ENCODE measurements at places on chromosomes 7 and 10. TPM values are rescaled to one million over a fixed set of nuclear protein-coding genes. Genes with fewer than 3 reads are reported as not detected.

ERVW-1 gene
- total RNA-seq: not detected

PDE6C gene
- total RNA-seq: not detected

LDB3 gene
- total RNA-seq: 0.25 TPM

TMEM60 gene
- 8.9 TPM for total RNA-seq

SLC26A3 gene
- total RNA-seq: not detected

CASP7 gene
- 2.0 TPM for total RNA-seq

OGDHL gene
- 3.9 TPM for total RNA-seq

PTPN20 gene
- total RNA-seq: 4.7 TPM

TMEM213 gene
- total RNA-seq: not detected

C7orf57 gene
- 1.2 TPM for total RNA-seq

AKR1D1 gene
- not detected for total RNA-seq

CAMK2B gene
- total RNA-seq: 76.7 TPM

DENND2A gene
- total RNA-seq: 20.7 TPM

TRPV5 gene
- not detected for total RNA-seq

KNDC1 gene
- total RNA-seq: 9.8 TPM

All from temporal lobe (tissue), 4 donors.